G401 (cell line): ENCODE measurements at places on chromosomes 7 and 10.

- no peak for DNase-seq
Observed at GRCh38 chr10:91741356-91741755, 56.9 kb upstream of the TNKS2 start.

DNA sequence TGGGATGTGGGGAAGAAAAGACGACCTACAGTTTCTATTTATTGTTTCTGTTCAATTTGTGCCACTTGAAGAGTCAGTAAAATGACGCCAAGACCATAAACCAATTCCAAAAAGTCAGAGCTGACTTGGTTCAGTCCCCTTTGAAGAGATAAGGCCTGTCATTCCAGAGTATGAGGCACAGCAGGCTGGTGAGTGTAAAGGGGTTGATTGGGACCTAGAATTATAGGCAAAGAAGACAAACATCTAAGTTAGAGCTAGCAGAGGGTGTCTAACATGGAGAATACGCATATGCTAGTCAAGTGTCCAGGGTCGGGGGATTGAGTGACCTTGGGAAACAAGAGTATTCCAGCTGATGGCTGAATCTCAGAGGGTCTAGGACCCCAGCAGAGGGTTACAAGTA, 23.6 kb downstream of the NRP1 start:
- no peak for DNase-seq

DNA sequence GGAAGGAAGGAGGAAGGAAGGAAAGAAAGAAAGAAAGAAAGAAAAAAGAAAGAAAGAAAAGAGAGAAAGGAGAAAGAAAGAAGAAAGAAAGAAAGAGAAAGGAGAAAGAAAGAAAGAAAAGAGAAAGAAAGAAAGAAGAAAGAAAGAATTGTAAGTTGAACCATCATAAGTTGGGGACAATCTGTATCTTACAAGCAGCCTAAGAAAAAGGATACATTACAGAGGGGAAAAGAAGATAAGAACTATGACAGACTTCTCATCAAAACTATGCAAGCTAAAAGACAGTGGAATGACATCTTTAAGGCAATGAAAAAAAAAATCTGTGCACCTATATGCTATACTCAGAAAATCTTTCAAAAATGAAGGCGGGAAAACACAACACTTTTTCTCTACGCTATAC, 50.3 kb upstream of the SP4 start:
- DNase-seq, result no peak

GRCh38 chr7:144048648-144049047, at the start of gene OR2A5:
Gene OR2A5, plus strand, starts transcription at chr7:144048948. Its CDS starts 1,454 bp downstream, at chr7:144050402.
- no peak for DNase-seq

- peak; percentile 63 for DNase-seq
Observed at GRCh38 chr10:132064771-132065437, 842 bp upstream of the JAKMIP3 start.

DNA sequence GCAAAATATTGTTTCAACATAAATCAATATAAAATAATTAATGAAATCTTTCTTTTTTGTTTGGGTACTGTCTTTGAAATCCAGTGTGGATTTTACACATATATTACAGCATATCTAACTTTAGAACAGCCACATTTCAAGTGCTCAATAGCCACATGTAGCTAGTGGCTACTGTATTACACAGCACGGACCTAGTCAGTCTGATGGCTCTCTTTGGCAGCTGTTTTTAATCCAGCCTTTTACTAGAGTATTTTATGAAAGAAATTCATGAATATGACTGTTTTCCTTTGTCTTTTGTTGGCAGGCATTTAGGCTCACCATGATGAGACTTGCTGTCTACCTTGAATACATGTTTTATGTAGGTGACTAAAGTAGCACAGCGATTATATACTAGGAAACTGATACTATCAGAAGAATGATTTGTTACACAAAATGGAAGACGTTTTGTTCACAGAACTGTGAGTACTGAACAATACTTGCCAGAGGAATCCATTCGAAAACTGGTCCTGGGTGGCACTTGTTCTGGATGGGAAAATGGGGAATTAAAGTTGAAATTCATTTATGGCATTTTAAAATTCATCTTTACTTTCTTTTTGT, 386.7 kb downstream of the PHTF2 start:
- no peak for DNase-seq

- no peak for DNase-seq
Observed at GRCh38 chr7:106623853-106624252, 37.1 kb downstream of the CCDC71L start.

DNA sequence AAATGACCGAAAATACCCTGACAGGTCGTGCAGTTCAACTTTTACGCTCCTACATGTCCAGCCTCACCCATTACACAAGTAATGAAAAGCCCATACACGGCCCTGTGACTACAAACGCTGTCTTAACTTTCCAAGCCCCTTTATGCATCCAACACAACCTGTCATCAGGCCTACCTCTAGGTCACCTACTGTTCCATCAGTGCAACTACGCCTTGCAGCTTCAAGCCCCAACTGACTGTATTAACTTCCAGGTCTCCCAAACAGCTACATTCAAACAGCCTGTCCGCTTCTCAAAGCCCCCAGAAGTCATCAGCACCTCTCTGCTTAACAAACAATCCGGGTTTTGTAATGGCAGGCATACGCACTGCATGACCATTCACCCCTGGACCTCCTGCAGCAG, 19.2 kb downstream of the ZNF107 start:
- DNase-seq, result no peak

- DNase-seq, result no peak
Observed at GRCh38 chr7:25906003-25906402, 246.0 kb upstream of the NFE2L3 start.

DNA sequence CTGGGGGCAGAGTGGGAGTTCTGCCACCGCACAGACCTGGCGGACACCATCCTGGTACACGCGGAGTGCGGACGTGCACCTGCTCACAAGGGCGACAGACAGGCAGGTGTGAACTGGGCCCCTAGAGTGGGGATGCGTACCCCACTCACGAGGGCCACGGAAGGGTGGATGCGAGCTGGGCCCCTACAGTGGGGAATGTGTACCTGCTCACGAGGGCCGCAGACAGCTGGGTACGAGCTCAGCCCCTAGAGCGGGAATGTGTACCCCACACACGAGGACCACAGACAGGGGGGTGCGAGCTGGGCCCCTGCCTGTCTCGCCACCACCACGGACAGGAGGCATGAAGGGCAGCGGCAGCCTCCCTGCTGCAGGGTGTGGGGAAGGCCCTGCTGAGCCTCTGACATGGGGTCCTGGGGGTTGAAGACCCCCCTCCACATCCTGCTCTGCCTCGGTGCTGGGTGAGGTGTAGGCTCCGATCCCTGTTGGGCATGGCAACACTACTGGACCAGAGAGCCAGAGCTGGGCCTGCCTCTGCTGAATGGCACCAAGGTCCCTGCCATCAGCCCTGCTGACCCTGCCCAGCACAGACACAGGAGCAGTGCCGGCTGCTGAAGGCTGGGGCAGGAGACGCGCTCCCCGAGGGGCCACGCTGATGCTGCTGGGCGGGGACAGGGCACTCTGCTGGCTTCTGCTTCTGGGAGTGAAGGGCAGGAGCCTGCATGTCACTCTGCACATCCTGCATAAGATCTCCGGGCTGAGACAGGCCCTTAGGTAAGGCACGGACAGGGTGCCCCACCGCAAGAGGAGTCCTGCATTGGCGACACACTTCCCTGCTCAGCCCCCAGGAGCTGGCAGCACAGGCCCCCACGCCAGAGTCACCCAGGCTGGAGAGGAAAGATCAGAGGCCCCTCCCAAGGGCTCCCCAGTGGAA, 259.2 kb downstream of the MAD1L1 start:
- DNase-seq, result no peak

- DNase-seq, result no peak
Observed at GRCh38 chr7:106535234-106535932, 125.6 kb downstream of the CCDC71L start.

- peak; percentile 88 for DNase-seq
Observed at GRCh38 chr7:90119178-90119971, 34.9 kb upstream of the STEAP1 start.

- no peak for DNase-seq
Observed at GRCh38 chr10:65950075-65950474, 975.8 kb upstream of the LRRTM3 start.

- peak; percentile 32 for DNase-seq
Observed at GRCh38 chr10:75234683-75235374, 928 bp downstream of the COMTD1 start.

GRCh38 chr10:58269782-58270290, 874 bp downstream of the CISD1 start:
- DNase-seq, result no peak

- no peak for DNase-seq
Observed at GRCh38 chr7:27191161-27191731, 6.2 kb upstream of the HOXA11 start.

- DNase-seq, result no peak
Observed at GRCh38 chr7:102012941-102013461, 195.6 kb downstream of the CUX1 start.

- DNase-seq, result no peak
Observed at GRCh38 chr10:3805201-3805790, 20.3 kb upstream of the KLF6 start.

DNA sequence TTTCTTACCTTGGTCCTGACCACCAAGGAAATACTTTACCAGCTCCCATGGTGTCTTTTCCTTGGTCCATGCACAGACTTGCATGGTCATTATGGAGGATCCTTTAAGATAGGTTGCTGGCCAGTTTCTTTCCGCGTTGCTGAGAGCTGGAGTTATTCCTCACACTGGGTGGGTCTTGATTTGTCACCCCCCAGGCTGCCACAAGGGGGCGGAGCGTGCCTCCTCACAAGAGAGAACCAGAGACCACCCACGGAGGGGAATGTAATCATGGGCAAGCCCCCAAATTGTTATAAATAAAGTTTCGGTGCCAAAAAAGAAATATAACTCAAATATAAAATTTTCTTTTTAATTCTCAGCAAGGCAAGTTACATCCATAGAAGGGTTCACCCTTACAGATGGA, 10.5 kb upstream of the TRIM24 start:
- no peak for DNase-seq

- no peak for DNase-seq
Observed at GRCh38 chr7:30896783-30897637, 14.6 kb upstream of the AQP1 start.

DNA sequence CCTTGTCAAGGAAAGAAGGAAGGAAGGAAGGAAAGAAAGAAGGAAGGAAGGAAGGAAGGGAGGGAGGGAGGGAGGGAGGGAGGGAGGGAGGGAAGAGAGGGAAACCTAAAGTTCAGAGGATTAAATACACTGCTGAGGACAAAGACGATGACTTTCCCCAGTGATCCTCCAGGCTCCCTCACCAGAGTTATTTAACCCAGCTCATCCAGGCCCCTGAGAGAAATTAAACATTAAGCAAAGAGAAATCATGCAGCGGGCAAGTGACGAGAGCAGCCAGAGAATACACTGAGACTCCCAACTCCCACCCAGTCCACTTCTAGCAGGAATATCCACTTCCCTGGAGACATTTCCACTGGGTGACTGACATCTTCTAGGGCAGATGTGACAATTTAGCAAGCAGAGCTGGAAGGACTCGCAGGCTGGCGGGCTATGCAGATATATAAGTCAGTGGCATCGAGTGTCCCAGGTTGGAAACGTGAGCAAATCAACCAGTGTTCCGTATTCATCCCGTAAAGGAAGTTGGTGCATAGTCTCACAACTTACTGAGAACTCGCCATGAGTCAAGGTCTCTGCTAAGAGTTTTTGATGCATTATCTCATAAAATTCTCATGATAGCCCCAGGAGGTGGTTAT, 48.7 kb downstream of the CALML3 start:
- no peak for DNase-seq

DNA sequence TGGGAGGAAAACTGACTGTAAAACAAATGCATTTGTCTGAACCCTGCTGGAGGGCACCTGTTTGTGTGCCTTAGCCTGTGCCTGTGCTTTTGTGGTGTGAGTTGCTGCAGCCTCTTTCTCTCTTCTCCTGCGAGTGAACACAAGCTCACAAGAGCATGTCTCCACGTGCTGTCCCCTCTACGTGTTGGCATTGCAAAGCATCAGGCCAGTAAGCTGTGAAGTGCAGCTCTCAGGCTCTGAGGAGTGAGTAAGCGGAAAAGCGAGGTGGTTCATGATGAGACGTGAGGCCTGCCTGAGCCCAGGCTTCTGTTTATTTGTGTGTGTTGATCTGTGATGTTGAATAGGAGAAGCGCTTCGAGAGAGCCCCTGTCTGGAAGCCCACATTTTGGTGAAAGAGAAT, 85.6 kb upstream of the PDCD4 start:
- no peak for DNase-seq

GRCh38 chr7:134514663-134515062, 12.7 kb upstream of the AKR1B10 start:
- DNase-seq, result peak; percentile 63

DNA sequence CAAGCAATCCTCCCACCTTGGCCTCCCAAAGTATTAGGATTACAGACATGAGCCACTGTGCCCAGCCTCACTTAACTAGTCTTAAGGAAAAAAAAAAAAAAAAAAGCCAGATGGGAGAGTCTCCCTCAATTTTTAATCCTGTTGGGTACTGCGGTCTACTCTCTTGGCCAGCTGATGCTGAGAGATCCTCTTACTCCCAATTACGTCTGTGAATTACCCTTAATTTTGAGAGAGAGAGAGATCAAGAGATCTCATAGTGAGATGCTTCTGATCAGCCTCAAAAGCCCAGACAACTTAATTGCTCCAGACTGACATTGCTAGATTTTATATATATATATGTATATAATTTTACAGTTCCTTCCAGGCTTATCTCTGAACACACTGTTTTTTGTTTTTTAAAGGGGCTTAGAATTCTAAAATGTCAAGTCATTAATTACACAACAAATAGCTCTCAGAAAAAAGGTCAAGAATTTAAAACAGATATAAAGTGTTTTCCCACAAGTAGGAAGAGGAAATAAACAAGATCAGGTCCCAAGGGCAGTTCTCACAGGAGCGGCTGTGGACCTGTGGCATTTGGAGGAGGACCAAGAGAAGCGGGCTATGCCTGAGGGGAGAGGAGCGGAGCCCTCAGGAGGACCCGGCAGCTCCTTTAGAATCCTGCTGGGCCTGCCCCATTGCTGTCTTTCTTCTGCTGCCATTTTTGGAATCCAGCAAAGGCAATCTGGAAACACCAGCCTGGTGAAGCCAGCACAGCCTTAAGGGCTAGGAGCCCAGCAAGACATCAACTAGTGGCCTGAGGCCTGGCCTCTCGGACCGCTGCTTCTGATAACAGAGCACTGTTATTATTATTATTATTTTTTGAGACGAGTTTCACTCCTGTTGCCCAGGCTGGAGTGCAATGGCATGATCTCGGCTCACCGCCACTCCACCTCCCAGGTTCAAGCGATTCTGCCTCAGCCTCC, 30.1 kb downstream of the DENND2A start:
- DNase-seq, result no peak

DNA sequence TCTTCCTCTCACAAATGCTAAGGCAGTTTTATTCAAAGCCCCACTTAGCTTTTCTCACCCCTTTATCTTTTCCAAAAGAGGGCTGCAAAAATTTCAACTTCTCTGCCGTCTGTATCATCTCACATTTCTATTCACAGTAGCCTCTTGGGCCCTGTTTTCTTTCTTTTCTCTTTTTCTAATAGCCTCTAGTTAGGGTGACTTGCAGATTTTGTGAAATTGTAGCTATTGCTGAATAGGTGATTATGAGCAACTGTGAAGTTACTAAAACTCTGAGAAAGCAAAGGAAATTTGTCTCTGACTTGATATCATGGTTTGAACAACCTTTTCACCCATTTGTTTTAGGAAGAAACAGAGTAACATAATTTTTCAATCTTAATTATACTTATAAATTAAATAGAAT, 29.2 kb downstream of the EXOC4 start:
- no peak for DNase-seq
